CD8-positive, alpha-beta T cell (primary cell): ENCODE measurements at places on chromosomes 12 and 14.

DNA sequence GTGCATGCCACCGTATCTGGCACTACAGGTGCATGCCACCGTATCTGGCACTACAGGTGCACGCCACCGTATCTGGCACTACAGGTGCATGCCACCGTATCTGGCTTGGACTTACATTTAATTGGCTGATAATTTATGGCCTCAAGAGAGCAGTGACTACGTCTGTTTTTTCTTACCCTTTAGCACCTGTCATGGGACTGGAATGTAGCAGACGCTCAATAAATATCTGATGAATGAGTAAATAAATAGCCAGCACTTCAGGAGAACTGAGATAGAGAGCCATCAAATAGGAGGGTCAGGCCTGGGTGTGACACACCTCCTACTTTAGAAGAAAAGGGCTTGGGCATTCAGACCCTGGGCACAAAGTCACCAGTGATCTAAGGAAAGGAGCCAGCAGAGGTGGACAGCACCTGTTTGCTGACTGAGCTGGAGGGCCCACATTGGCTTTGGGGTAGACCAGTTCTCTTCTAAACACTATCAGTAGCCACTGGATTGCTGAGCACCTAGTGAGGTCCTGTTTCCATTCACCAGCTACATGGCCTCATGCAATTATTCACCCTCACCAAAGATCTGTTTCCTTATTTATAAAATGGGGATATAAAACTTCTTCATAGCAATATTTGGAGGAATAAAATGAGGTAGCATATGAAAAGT lies 50.1 kb downstream of the RFX4 start:
- DNase-seq = no peak

DNA sequence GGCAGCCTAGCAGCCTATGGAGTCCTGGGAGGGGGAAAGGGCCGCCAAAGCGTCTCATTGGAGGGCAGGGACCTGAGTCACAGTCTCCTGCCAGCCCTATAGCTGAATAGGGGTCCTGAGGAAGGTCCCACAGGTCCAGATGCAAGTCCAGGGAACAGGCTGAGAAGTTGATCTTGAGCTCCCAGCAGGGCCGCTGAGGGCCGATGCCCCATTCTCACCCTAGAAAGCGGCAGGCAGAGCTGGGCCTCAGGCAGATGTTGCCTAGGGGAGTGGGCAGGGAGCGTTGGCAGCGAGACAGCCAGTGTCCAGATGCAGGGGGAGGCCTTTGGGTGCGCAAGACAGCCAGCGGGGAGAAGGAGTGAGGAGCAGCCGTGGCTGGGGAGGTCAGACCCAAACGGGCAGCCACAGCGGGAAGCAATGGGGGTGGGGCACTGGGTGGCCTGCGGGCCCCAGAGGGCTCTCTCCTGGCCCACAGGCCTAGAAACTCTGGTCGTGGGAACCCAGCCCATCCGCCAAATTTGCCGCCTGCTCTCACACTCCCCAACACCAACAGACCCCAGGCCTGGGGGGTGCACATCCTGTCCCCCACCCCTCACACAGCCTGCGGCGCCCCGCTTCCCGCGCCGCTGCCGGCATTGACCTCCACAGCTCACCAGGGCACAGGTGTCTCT lies 1.1 kb downstream of the HDAC7 start:
- DNase-seq = no peak

DNA sequence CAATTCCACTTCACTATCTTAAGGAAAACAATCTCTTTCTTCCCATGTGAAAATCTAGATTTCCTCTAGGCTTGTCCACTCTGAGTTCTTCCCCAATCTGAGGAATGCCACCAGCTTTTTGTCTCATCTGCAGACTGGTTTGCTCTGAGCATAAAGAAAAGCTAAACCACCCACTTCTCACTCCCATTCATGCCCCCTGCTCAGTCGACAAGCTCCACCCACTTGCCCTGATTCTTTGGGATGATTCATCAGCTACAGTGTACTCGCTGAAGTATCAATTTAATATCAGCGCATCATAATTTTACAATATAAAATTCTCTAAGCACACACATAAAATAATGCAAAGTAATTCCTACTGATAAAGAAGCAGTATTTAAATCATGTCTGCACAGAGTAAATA lies 209.1 kb downstream of the GRIN2B start:
- DNase-seq = no peak

DNA sequence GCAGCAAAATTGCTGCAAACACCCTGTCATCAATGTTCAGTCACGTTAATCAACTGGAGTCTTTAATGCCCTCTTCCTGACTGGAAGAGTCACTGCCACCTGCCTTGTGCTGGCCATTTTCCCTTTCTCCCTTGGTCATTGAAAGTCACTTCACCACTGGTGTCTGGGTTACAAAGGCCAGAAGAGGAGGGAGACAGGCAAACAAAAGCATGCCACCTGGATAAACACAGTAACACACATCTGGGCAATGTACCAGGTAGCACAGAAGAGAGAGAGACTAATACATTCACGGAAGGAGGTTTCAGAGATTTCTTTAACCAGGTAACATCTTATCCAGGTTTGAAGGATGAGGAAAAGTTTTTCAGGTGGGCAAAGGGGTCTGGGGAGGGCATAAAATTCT lies 32.7 kb downstream of the GPHB5 start:
- DNase-seq = no peak

- no peak for DNase-seq
Measured at GRCh38 chr14:91406451-91406850, 11.2 kb downstream of the CCDC88C start.

DNA sequence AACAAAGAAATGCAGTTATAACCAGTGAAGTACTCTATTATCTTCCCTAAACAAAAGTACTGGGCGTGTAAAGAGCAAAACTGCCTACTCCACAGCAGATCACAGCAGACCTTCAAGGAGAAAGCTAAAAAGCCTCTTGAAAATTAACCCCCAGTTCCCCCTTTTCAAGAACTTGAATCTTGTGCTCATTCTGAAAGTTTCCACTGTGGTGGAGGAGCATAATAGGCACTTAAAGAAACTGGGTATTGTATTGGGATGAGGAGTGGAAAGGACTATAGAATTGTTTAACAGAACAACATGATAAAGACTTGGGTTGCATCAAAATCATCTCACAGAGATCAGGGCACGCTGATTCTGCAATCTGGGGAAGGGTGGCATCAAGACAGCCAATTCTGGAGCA lies 51.1 kb downstream of the SLC25A47 start:
- no peak for DNase-seq

- no peak for DNase-seq
Measured at GRCh38 chr14:22573804-22574203, 15.2 kb downstream of the DAD1 start.

DNA sequence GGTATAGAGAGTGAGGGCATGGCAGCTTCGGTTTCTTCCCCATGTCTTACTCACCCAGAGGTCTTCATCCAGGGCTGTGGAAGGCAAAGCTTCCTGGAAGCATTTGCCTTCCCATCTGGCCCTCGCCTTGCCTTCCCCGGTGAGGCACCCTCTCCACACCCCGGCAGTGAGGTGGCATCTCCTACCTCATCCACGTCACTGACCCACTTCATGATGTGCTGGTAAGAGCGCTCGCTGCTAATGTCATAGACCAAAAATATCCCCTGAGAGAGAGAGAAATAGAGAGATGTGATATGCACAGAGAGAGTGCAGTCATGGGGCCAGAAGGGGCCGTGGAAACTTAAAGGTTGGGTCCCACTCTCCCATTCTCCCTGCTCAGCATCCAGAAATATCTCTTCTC lies 8.3 kb upstream of the GPX2 start:
- no peak for DNase-seq

DNA sequence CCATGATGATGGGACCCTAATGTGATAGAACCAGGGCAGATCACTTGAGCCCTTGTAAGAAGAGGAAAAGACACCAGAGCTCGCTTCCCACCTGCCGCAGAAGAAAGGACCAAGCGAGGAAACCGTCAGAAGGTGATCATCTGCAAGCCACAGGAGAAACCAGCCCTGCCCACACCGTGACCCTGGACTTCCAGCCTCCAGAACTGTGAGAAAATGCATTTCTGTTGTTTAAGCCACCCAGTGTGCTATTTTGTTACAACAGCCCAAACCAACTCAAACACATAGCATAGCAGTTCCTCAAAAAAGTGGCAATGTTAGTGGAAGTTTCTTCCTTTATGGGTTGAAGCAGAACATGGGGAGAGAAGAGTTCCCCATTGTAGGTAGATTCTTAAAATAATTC lies 107.9 kb upstream of the BCL2L14 start:
- DNase-seq = no peak

DNA sequence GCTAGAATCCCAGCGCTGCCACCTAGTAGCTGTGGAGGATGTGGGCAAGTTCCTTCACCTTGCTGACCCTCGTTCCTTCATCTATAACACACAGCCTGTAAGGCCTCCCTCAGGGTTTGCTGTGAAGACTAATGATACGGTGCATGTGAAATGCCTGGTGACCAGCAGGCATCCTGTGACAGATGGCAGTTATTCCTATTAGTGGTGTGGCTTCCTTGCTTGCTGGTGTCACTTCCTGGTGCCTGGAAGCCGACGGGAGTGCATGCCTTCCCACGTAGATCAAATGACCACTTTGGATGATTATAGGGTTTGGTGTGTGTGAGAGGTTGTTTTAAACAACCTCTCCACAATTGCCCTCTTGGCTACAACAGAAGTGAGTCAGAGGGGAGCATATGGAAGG lies 894.9 kb downstream of the VRK1 start:
- no peak for DNase-seq

GRCh38 chr12:28824193-28824846 lies 324.8 kb upstream of the FAR2 start:
- no peak for DNase-seq

- no peak for DNase-seq
Measured at GRCh38 chr14:100473249-100473648, 114.0 kb downstream of the BEGAIN start.

- no peak for DNase-seq
Measured at GRCh38 chr14:93742761-93743160, 45.5 kb downstream of the PRIMA1 start.

- no peak for DNase-seq
Measured at GRCh38 chr14:54739514-54739913, 163.1 kb downstream of the GCH1 start.

GRCh38 chr14:92389598-92390158 lies 66.7 kb downstream of the SLC24A4 start:
- DNase-seq = no peak

DNA sequence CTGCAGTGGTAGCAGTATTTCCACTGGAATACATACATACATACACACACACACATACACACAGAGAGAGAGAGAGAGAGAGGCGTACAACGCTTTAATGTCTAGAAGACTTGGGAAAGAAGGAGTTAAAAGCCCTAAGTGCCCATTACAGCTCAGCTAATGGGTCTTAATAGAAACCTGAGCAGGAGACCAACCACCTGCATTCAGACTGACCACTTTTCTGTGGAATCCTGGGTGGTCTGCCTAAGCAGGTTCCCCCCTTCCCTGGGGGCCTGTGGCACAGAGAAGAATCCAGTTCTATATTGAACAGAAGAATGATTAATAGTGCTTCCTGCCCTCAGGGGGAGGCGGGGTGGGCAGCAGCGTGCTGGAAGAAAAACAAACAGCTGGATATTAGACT lies 312.4 kb upstream of the PRKD1 start:
- DNase-seq = no peak

DNA sequence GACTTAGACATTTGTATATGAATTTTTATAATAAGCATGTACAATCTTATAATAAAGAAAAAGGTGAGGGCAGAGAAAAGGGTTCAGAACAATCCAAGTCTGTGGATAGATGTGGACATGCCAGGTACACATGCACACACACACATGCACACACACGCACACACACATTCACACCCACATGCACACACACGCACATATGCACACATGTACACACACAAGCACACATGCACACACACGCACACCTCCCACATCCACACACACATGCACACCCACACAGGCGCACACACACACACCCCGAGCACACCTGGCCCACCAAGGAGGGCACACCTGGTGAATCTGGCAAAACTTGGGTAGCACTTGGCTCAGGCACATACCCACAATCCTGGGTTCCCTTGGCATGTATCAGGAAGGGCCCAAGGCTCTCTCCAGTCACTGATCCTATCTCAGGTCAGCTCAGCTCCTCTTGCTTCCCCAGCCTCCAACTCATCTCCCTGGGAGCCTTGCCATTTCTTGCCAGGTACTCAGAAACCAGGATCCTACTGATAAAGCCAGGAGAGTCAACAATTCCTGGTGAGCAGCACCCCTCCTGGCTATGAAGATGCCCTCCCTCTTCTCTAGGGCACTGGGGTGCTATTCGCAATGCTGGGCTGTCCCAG lies 18.6 kb upstream of the TMEM106C start:
- DNase-seq = no peak

DNA sequence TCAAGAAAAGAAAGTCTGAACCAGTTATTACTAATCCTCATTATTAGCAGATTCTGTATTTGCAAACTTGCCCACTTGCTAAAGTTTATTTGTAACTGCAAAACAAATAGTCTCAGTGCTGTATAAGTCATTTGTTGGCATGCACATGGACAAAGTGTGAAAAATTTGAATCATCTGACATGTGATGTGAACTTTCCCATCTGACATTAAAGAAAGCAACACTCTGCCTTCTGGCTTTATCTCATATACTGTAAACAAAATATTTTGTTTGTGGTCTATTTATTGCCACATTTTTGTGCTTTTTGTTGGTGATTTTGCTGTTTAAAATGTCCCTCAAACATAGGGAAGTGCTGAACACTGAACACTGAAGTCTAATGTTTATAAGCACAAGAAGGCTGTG lies 513.8 kb downstream of the RPL10L start:
- DNase-seq = no peak

DNA sequence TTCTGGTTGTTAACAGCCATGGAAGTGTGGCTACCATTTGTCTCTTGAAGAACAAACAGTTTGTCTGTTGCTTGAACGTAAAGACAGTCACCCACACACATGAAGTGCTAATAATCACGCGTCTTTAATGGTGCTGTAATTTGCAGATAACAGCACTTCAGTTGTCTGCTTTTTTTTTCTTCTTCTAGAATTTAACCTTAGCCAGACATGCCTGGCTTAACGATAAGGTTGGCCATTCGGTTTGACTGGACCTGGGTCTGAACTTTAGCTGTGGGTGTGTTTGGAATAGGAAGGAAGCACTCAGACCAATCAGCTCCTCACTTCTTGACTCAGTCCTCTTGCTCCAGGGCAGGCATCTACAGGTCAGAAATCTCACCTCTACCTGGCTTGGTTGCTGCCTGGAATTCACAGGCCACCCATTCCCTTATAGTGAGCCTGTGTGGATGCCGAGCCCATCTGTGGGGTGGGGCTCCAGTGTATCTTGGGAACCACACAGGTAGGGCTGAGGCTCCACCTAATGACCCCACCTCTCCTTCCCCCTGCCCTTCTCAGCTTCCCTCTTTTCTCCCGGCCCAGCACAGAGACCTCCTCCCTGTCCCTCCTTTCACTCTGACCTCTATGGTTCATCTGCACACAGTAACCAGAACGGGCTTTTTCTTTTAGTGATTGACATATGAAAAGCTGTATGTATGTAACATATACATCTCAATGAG lies 246.4 kb upstream of the PWP1 start:
- DNase-seq = no peak

DNA sequence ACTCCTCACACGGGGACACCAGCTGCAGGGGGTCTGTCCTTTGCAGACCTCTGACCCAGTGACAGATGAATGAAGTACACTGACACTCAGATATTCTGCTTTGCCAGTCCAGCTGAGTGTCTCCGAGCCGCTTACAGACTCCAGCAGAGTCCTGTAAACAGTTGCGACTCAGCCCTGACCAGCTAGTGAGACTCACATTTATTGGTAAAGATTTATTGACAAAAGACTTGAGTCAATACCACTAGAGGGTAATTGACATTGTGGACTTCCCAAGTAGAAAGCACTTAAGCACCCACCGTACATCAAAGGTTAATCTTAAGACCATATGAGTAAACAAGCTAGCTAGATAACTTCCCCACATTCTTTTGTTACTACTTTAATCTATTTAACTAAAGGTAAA lies 9.8 kb upstream of the FKBP4 start:
- no peak for DNase-seq
